HS-27A (cell line): ENCODE measurements at places on chromosomes 16 and 17.

GRCh38 chr16:55835581-55835980, 2.7 kb upstream of the CES1 start:
- DNase-seq, result no peak

DNA sequence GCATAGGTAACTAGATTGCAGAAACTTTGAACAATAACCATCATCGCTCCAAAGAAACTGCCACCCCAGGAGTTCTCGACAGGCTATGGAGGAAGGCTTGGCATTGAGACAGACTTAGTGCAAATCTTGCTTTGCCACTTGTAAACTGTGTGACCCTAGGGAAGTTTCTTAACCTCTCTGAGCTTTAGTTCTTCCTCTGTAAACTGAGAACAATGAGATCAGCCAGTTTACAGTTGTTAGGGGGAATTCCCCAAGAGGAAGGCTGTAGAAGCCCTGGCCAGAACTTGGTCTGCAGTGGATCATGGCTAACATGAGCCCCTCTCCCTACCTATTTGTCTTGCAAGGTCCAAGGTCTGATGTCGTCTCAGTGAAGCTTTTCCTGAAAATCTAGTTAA, 78.9 kb downstream of the NT5M start:
- no peak for DNase-seq

DNA sequence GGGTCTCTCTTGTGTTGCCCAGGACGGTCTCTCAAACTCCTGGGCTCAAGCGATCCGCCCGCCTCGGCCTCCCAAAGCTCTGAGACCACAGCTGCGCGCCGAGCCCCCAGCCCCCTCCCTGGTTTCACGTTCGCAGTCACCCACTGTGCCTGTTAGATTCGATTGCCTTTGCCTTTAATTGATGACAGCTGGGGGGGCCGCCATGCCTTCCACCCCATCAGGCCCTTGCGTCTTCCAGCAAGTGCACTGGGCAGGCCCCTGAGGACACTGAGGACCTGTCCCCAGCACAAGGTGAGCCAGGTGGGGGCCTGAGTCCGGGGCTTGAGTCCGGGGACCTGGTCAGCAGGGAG, 3.3 kb downstream of the IGFALS start:
- no peak for DNase-seq

DNA sequence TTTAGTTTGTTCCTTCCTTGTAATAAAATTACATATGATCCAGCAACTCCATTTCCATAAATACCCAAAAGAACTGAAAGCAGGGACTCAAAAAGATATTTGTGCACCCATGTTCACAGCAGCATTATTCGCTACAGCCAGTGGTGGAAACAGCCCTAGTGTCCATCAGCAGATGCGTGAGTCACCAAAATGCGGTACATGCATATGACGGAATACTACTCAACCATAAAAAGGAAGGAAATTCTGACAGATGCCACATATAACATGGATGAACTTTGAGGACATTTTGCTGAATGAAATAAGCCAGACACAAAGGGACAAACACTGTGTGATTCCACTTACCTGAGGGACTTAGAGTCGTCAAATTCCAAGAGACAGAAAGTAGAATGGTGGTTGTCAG, 9.1 kb upstream of the SLC47A2 start:
- DNase-seq, result no peak
